ENCODE measurements at places on chromosomes 4 and X.

- DNase-seq: no peak
Measured at GRCh38 chr4:10087152-10087791, 29.3 kb downstream of the WDR1 start.

GRCh38 chr4:124977045-124977444 lies 264.5 kb upstream of the ANKRD50 start:
- no peak for DNase-seq

- no peak for DNase-seq
Measured at GRCh38 chr4:139921429-139922184, 232.4 kb downstream of the MAML3 start.

DNA sequence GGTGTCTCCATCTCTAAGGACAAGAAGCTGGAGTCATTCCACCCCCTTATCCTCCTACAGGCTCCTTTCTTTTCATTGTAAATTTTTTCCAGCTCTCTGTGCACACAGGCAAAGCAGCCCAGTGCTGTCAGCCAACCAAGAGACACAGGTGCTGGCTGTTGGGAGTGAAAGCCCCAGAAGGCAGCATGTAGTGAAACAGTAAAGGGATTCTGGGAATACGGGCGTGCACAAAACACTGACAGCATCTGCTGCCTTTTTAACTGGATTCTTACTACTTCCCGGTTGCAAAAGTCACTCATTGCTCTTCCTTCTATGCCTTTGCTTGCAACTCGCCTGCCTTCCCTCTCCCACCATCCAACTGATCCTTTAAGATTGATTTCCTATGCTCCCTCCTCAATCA lies 208.6 kb upstream of the PRPS2 start:
- DNase-seq: no peak

GRCh38 chr4:82591592-82591991 lies 29.8 kb upstream of the TMEM150C start:
- DNase-seq: no peak

DNA sequence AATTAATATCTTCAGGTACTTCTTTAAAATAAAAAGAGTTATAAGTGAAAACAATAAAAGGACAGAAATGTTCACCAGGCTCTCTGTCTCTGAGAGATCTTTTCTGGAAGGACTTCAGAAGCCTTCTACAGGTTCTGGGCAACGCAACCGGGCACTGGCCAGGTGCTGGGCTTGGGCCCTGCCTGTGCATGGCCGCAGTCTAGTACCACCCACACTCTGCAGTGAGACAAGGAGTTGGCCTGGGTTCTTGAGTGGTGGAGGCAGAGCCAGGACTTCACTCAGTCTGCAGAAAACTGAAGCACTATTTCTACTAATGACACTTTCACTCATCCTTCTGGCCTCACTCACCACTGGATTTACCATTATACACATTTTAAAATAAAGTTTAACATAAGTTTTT lies 21.8 kb downstream of the TAPT1 start:
- DNase-seq: no peak

GRCh38 chr4:158625544-158625943 lies 46.1 kb downstream of the C4orf46 start:
- DNase-seq: no peak

DNA sequence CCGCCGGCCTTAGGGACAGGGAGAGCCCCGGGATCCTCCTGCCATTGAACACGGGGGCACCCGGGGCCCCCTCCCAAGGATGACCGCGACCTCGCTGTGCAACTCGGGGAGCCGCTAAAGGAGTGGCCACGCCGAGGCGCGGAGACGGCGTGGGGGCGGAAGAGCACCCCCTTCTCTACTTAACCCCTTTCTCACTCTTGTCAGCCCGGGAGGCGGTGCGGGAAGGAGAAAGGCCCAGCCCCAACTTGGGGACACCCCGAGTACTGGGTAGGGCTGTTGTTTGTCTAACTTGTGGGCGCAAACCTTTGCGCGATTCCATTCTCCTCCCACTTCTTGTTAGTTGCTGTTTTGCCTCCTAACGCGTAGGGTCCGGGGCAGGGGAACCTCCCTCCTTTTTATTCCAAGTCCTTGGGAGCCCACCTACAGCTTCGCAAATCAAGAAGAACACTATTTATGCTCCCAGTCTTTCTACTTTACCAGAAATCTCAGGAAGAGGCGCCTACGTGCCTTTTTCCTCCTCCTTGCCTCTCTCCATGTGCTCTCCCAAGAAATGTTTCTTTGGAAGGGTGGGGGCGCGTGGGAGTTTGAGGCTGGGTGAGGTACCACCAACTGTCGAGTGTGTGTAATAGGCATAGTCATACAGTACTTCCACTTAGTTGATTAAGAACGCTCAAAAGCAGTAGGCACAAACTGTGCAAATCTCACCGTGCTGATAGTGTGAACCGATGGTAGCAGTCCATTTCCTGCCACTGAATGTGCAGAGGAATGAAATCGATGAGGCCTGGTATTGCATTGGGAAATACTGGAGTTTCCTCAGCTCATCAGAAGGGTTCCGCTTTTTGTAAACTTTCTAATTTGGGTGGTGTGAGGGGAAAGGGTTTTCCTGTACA lies 813 bp downstream of the DIAPH2 start:
- DNase-seq: peak; percentile 90

DNA sequence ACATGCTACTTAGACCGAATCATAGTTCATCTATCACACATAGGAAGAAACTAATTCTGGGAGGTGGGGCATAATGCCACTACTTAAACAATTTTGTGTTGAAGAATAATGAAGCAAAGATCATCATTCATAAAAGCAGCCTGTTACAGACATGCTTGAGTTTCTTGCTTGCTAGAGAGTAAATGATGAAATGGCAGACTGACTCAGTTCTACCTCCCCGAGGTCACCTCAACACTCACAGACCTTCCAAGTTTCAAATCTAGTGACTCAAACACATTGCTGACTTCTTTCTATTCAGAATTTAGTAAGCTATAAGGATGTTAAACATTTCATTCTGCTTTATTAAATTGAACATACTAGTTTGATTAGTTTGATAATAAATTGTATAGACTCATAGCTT lies 636.5 kb upstream of the FRG1 start:
- DNase-seq: no peak

- peak; percentile 90 for DNase-seq
Measured at GRCh38 chr4:3346146-3346545, 53.3 kb downstream of the RGS12 start.
